Airway epithelial cell (primary cell): ENCODE measurements at places on chromosomes 2 and 18. TPM values are rescaled to one million over a fixed set of nuclear protein-coding genes. Genes with fewer than 3 reads are reported as not detected.

Gene CYRIA
- 0.84 and 1.1 TPM in 2 replicates for total RNA-seq

Gene NUP35
- 12.3 and 13.8 TPM in 2 replicates for total RNA-seq

Gene SERPINB2
- total RNA-seq = 205 and 218 TPM in 2 replicates

Gene LAMA3
- 362 and 462 TPM in 2 replicates for total RNA-seq

Gene CFAP53
- total RNA-seq = 0.85 and 1.3 TPM in 2 replicates

Gene GYPC
- total RNA-seq = 2.8 TPM in 1 of 2 replicates, not detected in the other

Gene RNF125
- 0.14 and 1.3 TPM in 2 replicates for total RNA-seq

Gene DTNA
- 2.8 and 5.1 TPM in 2 replicates for total RNA-seq
